ENCODE measurements at places on chromosomes 12 and 14. TPM values are rescaled to one million over a fixed set of nuclear protein-coding genes. Genes with fewer than 3 reads are reported as not detected.
A peak's percentile ranks its signal among the peaks of the same experiment; 100 is the strongest.

DNA sequence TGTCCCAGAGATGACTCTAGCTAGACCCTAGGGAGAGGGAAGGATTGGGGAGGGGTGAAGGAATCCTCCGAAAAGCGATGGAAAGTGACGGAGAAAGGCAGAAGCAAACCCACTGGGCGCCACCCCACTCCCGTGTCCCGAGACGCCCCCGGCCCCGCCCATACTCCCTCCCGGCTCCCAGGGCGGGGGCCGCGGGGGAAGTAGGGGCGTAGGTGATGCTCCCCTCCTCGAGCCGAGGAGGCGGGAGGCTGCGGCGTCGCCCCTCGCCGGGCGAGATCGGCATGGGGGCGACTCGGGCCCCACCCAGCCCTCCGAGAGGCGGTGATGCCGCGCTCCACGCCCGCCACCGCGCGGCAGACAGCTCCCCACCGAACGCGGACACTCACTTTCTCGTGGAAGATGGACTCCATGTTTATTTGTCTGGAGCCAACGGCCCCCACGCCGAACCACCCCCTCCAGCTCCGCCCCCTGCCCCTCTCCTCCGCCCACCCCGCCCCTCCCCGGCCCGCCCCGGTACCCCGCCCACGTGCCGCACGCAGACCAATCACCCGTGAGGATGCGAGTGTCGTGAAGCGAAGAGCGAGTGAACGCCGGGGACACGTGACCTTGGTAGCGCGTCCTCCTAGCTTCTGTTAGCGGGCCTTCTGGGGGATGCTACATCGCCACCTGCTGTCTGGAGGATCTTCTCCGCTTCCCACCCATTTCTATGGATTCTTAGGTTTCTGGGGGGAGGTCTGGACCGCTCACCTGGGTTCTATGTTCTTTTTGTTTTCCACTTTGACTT, at the start of gene ATXN3:
TSS of gene ATXN3 (minus strand) at position 440 of the 784 bp plus-strand sequence. CDS start at position 410, 30 bp downstream.
- DNase-seq = peak; percentile 99

GRCh38 chr12:227286-227915, 13.4 kb upstream of the SLC6A12 start:
- no peak for DNase-seq

DNA sequence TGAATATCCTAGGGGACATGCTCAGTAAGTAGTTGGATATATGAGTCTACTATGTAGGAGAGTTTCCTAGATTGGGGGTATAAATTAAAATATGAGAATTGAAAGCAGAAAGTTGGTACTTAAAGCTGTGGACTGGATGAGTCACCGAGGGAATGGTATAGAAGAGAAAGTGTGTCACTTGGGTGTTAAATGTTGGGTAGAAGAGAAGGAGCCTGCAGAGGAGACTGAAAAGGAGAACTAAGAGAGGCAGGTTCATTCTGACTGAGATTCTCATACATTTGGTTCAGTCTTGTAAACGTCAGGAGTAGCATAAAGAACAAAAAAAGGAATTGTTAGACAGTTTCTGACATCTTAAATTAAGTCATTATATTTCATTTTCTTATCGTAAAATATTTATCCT, 19.9 kb downstream of the LRRC9 start:
- no peak for DNase-seq

DNA sequence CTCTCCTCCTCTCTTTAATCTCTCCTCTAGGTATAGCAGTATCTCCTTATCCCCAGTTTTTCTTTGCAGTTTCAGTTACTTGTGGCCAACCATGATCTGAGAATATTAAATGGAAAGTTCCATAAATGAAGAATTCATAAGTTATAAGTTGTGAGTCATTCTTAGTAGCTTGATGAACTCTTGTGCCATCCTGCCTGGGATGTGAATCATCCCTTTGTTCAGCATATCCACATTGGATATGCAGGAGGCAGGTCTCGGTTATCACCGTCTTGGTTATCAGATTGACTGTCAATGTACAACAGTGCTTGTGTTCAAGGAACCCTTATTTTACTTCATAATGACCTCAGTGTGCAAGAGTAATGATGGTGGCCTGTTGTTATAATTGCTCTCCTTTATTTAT, 134.0 kb downstream of the TMEM117 start:
- peak; percentile 8 for DNase-seq

MMP17 gene
- total RNA-seq = 8.6 TPM

GRCh38 chr14:36229262-36229661, 52.7 kb upstream of the PTCSC3 start:
- no peak for DNase-seq

DNA sequence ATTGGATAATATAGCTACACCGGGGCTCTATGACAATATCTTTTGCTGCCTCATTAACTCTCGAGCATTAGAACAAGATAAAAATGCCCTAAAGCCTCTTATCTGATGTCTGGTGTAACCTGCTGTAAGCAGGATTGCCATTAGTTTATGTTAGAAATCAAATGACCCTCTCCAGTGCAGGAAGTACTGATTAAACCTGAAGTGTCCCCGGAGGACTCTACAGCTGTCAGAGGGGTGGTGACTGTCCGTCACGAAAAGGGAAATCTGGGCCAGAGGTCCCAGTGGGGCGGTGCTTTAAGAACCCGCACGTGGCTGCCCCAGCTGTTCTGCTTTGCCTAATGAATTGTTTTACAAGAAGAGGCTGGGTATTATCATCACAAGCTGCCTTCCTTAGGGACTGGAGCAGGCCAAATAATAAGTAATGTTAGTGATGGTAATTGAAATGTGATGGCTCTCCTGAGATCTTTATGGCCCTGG, 55.7 kb downstream of the LIN52 start:
- DNase-seq = peak; percentile 72

LHX5 gene
- not detected for total RNA-seq

SLC6A12 gene
- total RNA-seq = not detected

DNA sequence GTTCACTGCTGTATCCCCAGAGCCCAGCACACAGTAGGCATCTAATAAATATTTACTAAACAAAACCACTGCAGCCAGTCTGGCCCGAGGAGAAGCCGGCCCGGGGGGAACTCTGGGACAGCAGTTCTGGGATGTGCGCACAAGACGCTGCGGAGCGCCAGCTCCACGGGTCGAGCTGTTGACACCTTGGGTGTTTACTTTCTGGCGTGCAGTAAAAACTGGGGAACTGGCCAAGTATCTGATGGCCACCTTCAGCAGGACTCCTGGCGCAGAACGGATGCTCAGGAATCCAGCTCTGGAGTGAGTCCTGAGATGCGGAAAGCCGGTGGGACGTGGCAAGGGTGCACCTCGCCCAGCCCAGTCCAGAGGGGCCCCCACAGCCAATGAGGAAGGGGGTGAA, 65.6 kb downstream of the NCOR2 start:
- no peak for DNase-seq

PGF gene
- 0.86 TPM for total RNA-seq
